ENCODE measurements at places on chromosomes 16 and 17. TPM values are rescaled to one million over a fixed set of nuclear protein-coding genes. Genes with fewer than 3 reads are reported as not detected.

DNA sequence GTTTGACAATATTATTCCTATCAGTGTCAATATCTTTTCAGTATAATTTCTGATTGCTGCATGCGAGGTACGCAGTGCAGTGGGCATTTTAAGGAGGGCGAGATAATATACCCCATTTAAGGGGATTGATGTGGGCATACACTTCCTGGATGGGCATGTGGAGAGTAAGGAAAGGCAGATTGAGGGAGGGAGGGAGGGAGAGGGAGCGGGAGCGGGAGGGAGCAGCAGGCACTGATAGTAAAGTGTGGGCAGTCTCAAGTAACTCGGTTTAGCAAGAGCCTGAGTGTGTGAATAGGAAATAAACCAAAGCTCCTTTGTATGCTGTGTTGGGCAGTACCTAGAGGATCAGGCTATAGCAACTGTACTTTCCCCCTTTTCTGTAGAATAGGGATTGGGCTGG, 5.1 kb downstream of the BPTF start:
- no peak for DNase-seq

- DNase-seq = no peak
Observed at GRCh38 chr17:57016071-57016763, 38.3 kb downstream of the SCPEP1 start.

DNA sequence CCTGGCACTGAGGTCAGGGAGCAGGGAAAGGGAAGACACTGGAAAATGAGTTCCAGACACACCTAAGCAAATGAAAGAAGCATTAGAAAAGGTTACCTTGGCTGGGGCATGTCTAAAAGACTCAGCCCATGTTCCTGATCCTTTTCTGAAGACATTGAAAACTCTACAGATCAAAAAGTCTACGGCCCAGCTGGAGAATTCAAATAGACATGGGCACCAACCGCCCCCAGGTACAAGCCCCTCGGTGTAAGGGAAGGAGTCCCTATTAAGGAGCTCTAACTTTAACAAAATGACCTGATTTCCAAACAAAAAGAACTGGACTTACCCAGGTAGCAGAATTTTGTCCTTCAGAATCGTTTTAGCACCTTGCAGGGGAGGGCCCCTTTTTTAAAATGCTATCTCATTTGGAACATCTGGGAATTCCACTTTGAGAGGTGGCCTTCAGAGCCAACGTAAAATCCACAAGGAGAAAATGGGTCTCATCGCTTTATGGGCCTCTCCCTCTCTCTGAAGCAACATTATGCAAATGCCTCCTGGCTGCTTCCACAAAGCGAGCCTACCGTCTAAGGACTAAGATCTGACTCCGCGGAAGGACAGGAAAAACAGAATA, 43.6 kb upstream of the RBFOX3 start:
- DNase-seq = no peak

DNA sequence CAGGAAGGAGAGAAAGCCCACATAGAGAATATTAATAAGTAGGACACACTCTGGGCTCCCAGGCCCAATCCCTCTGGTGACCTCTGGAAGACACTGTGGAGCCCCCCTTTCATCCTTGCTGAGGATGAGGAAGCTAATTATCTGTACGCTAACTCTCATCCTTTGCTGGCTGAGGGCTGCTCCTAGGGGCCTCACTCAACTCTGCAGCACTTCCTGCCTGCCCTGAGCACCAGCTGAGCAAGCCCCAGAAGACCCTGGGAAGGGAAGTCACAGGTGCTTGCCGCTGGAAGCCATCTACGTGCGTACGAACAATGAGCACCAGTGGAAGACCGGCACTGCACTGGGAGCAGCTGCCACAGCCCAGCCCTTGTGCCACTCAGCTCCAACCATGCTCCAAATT, 145.8 kb upstream of the CDH5 start:
- DNase-seq = no peak

- no peak for DNase-seq
Observed at GRCh38 chr16:67388591-67388990, 4.7 kb downstream of the TPPP3 start.

DNA sequence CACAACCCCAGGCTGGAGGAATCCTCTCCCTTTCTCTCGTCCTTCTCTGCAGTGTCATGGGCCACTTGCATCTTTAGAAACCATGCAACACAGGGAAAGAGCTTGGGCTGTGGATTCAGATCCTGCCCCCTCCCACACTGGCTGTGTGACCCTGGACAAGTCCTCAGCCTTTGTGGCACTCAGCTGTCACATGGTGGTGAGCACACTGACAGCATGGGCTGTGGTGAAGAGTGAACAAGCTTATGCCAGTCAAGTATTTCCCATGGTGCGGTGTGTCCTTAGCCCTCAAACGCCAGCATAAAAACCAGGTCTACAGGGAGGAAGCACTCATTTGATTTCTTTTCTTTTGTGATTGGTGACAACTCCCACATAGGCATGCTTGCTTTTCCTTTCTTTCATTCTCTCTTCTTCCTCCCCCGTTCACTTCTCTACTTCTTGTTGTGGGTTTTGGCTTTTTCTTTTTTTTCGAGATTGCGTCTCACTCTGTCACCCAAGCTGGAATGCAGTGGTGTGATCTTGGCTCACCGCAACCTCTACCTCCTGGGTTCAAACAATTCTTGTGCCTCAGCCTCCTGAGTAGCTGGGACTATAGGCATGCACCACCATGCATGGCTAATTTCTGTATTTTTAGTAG, 314.2 kb downstream of the CPPED1 start:
- no peak for DNase-seq

- DNase-seq = no peak
Observed at GRCh38 chr16:7182510-7183109, 150.0 kb upstream of the RBFOX1 start.

DNA sequence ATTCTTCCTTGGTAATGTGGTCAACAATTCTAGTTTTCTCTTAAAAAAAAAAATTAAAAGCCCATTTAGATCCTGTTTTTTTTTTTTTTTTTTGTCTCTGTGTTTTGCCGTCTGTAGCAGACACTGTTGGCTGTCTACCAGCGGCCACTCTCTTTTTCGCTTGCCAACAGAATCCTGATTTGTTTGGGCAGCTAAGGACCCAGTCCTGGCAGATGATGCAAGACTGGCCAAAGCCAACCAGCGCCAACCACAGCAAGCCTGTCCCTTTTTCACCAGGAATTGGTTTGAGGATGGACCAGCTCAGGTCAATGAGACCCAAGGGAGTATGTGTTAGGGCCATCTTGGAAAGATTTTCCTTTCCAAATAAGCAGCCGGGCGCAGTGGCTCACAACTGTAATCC, 28.2 kb downstream of the ST3GAL2 start:
- DNase-seq = no peak

CD300LB gene
- not detected for total RNA-seq

HBA2 gene
- not detected for total RNA-seq

Measured in Calu3 (cell line).